ENCODE measurements at places on chromosomes 1 and 21.

DNA sequence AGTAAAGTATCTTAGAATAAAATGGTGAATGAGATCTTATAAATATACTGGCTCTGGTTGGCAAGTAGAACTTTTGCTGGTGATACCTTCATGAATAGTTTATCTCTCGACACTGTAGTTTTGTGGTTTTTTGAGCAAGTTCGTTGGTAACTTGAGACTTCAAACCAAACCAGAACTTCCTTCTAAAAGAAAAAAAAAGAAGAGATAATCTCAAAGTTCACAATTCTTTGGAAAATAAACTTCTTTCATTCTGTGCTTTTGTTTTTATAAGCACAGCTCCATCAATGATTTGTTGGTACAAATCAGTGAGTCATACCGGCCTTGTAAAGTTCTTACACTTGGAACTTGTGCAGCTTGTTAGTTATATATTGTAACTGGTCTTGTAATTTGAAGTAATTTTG lies 2.3 kb downstream of the HIPK1 start:
- DNase-seq, result no peak

DNA sequence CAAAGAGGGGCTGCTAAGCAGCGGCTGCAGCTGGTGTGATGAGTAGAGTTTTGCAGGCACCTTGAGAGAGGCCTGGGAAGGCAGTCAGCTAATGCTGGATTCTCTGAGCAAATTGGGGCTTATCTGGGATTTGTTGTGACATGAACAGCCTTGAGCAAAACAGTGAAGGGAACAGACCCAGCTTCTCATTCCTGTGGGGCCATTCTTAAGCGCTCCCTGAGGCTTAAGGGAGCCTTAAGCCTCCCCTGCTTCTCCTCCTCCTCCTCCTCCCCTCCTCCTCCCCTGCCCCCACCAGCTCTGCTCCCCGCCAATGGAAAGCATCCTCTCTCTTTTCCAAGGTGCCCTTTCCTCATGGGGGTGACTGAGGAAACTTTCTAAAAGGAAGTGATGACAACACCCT lies 21.3 kb downstream of the HMGCS2 start:
- DNase-seq, result no peak

GRCh38 chr1:106289265-106289928 lies 767.1 kb upstream of the PRMT6 start:
- DNase-seq, result no peak

- no peak for DNase-seq
These were observed 49.1 kb downstream of the DMAP1 start for GRCh38 chr1:44262414-44262813.

- no peak for DNase-seq
These were observed 55.6 kb downstream of the FBXO42 start for GRCh38 chr1:16296643-16297042.

- DNase-seq, result no peak
These were observed 4.9 kb downstream of the TRIM46 start for GRCh38 chr1:155178441-155179111.

- no peak for DNase-seq
These were observed 132.0 kb downstream of the SYF2 start for GRCh38 chr1:25100151-25100833.

DNA sequence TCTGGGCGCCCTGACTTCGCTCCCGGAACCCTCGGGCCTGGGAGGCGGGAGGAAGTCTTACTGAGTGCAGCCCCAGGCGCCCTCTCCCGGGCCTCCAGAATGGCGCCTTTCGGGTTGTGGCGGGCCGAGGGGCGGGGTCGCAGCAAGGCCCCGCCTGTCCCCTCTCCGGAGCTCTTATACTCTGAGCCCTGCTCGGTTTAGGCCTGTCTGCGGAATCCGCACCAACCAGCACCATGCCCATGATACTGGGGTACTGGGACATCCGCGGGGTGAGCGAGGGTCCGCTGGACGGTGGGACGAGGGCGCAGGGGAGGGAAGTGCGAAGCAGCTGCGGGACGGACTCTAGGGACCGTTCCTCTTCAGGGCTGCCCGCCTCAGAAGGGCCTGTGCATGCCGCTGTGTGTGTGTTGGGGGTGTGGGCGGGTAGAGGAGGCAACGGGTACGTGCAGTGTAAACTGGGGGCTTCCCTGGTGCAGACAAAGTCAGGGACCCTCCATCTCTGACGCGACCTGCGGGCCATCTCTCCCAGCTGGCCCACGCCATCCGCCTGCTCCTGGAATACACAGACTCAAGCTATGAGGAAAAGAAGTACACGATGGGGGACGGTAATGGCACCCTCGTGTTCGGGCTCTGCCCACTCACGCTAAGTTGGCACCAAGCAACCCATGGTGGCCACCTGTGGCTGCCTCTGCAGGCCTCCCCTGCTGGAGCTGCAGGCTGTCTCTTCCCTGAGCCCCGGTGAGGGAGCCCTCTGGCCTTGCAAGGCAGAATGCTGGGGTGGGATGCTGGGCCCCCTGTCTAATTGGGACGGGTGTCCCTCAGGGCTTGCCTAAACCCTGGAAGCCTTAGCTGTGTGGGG lies at the start of gene GSTM1:
TSS of gene GSTM1 (plus strand) at position 177 of the 859 bp plus-strand sequence. CDS start at position 234, 57 bp downstream.
- no peak for DNase-seq

DNA sequence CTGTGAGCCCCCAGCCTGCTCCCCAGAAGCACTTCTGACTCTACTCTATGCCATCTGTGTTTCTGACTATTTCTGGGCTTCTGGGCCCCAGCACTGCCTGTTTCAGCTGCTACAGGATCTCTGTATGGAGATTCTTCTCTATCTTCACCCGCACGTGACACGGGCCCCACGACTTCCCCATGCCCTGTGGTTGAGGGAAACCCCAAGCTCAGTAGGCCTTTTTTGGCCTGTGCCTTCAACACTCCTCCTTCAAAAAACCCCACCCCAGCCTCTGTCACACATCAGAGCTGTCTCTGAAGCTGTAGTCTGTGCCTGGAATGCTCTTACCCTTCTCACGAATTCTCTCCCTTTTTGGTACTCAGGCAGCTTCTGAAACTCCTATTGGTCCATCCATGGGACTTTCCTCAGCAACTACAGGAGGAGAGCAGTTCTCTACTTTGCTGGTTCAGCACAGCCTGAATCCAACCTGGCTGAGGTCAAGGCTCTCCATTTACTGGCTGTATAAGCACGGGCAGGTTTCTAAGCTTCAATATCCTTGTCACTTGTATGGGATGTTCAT lies 2.0 kb upstream of the NID1 start:
- no peak for DNase-seq

- no peak for DNase-seq
These were observed 321.4 kb downstream of the MATN1 start for GRCh38 chr1:30402031-30402430.
